ENCODE measurements at places on chromosomes 12 and 14.
A peak's percentile ranks its signal among the peaks of the same experiment; 100 is the strongest.

GRCh38 chr12:106074706-106075392, 63.9 kb downstream of the NUAK1 start:
- DNase-seq = peak; percentile 70

GRCh38 chr12:122732611-122733010, 2.0 kb upstream of the HCAR1 start:
- DNase-seq = no peak

DNA sequence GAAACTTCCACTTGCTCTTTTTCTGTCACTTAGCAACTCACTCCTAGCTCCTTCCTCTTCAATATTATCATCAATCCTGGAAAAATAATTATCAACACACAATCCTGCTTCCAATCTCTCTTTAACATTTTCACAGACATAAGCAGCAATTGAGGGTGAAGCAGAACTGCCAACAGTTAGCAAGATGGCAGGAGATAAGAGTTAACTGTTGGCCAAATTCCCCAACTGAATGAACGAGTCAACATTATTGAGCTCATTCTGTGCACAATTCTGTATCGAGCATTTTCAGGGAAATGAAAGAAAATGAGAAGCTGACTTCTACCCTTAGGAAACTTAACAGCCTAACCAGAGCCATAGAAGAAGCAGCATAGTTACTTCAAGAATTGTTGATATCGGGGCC, 152.0 kb downstream of the KCNA5 start:
- no peak for DNase-seq

DNA sequence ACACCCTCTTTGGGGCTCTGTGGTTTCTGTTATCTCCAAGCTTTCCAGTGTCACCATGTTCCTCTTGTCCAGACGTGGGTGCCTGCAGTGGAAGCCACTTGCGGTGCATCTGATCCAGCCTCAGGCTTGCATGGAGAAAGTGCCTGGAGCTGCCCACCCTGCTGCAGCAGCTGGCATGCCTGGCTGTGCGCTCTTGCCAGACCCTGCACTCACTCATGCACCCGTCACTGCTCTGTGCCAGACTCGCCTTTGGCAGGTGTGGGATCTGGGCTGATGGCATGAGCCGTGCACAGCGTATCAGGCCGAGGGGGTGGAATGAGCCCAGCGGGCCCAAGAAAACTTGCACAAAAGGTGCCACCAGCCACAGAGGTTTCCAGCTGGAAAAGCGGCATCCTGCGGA, 105.1 kb downstream of the MNAT1 start:
- DNase-seq = no peak

- no peak for DNase-seq
Measured at GRCh38 chr12:40989785-40990184, 198.3 kb upstream of the PDZRN4 start.

DNA sequence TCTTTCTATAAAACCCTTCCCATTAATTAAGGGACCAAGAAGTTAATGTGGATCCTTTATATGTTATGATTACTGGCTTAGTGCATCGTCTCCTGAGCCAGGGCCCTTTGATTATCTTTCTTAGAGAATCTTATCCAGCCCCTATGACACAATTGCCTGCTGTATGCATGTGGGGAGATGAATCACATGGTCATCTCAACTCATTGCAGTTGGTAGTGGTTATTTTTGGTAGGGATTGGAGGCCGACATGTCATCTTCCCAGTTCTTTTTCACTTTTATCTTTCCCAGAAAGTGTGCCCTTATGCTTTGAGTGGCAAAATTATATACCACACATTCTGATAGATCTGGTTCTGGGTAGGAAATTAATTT, 26.0 kb downstream of the ZNF664 start:
- DNase-seq = no peak

GRCh38 chr14:87434011-87434410, 559.0 kb downstream of the GALC start:
- no peak for DNase-seq

DNA sequence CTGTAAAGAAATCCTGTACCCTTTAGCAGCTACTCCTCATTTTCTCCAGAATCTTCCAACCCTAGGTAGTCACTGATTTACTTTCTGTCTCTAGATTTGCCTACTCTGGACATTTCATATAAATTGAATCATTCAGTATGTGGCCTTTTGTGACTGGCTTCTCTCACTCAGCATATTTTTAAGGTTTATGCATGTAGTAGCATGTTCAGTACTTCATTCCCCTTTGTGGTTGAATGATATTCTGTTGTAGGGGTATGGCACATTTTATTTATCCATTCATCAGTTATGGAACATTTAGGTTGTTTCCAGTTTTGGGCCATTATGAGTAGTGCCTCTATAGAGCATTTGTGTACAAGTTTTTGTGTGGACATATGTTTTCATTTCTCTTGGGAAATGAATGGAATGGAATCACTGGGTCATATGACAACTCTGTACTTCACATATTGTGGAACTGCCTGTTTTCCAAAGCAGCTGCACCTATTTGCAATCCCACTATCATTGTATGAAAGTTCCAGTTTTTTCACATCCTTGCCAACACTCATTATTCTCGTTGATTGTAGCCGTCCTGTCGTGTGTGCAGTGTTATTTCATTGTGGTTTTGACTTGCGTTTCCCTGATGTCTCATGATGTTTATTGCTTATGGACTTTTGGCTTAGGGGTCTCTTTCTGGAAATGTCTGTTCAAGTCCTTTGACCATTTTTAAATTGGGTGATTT, 57.2 kb downstream of the ATF7IP start:
- DNase-seq = peak; percentile 55

DNA sequence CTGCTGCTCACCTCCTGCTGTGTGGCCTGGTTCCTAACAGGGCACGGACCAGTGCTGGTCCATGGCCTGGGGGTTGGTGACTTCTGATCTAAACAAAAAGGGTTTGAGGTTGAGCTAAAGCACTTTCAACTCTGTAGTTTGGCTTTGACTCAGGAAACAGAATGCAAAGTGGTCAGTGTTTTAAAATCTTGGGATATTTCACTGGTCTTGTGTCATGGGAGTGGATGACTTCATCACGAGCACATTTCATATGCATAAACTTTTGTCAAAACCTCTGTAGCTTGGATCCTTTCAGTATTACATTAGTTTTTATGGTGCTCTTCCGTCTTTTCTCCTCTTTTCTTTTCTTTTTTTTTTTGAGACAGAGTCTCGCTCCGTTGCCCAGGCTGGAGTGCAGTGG, 25.6 kb downstream of the FAM161B start:
- DNase-seq = no peak

DNA sequence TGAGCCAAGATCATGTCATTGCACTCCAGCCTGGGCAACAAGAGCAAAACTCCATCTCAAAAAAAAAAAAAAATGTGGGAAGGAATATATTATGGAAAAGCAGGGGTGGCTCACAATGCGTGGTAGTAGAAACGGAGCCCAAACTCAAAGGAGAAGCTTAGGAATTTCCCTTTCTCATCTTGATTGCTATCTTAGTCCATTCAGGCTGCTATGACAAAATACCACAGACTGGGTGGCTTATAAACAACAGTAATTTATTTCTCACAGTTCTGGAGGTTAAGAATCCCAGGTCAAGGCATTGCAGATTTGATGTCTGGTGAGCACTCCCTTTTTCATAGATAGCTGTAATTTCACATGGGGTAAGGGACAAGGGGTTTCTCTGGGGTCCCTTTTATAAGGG, 153.8 kb upstream of the KRR1 start:
- no peak for DNase-seq

- DNase-seq = no peak
Measured at GRCh38 chr14:68127166-68127565, 307.6 kb downstream of the RAD51B start.

DNA sequence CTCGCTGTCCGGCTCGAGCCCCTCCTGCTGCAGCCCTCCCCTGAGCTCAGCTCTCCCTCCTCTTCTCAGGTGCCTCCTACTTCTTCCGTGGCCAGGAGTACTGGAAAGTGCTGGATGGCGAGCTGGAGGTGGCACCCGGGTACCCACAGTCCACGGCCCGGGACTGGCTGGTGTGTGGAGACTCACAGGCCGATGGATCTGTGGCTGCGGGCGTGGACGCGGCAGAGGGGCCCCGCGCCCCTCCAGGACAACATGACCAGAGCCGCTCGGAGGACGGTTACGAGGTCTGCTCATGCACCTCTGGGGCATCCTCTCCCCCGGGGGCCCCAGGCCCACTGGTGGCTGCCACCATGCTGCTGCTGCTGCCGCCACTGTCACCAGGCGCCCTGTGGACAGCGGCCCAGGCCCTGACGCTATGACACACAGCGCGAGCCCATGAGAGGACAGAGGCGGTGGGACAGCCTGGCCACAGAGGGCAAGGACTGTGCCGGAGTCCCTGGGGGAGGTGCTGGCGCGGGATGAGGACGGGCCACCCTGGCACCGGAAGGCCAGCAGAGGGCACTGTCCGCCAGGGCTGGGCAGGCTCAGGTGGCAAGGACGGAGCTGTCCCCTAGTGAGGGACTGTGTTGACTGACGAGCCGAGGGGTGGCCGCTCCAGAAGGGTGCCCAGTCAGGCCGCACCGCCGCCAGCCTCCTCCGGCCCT, 22.8 kb downstream of the MMP17 start:
- DNase-seq = no peak

- DNase-seq = no peak
Measured at GRCh38 chr12:113466454-113467141, 5.1 kb downstream of the LHX5 start.

GRCh38 chr12:11764837-11765236, 115.4 kb downstream of the ETV6 start:
- no peak for DNase-seq

- DNase-seq = no peak
Measured at GRCh38 chr12:23758608-23759007, 190.9 kb downstream of the SOX5 start.

DNA sequence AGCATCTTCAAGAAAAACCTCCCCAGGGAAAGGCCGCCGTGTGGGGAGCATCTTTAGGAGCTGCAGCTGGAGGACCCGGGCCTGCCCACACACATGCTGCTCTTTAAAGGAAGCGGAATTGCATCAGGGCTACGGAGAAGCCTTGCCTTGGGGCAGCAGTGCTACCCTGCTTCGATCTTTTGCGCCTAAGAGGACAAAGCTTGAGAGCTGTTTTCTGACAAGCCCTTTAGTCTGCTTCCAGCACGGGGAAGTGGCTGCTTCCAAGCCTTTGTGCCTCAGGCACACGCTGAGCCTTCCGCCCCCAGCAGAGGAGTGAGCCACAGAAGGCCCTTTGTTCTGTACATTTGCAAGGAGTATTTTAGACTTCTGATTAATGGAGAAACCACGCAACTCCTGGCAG, 31.5 kb downstream of the COA8 start:
- DNase-seq = no peak

- DNase-seq = no peak
Measured at GRCh38 chr12:234019-234418, 20.1 kb upstream of the SLC6A12 start.

- no peak for DNase-seq
Measured at GRCh38 chr12:57085999-57086492, 2.9 kb upstream of the NAB2 start.

All from lung microvascular endothelial cell (primary cell).